ENCODE measurements at places on chromosomes 16 and 17.

DNA sequence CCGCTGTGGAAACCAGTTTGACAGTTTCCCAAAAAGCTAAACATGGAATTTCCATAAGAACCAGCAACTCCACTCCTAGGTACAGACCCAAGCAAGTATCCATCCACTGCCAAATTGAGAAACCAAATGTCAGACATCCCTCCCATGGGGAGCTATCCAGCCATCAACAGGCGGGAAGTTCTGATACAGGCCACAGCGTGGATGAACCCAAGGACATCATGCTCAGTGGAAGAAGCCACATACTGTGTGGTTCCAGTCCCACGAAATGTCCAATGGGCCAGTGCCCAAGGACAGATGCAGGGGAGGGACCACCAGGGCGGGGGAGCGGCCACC lies 12.6 kb upstream of the BAIAP2 start:
- DNase-seq, result no peak

GRCh38 chr17:3732210-3732621 lies 8.5 kb downstream of the HASPIN start:
- DNase-seq, result no peak

DNA sequence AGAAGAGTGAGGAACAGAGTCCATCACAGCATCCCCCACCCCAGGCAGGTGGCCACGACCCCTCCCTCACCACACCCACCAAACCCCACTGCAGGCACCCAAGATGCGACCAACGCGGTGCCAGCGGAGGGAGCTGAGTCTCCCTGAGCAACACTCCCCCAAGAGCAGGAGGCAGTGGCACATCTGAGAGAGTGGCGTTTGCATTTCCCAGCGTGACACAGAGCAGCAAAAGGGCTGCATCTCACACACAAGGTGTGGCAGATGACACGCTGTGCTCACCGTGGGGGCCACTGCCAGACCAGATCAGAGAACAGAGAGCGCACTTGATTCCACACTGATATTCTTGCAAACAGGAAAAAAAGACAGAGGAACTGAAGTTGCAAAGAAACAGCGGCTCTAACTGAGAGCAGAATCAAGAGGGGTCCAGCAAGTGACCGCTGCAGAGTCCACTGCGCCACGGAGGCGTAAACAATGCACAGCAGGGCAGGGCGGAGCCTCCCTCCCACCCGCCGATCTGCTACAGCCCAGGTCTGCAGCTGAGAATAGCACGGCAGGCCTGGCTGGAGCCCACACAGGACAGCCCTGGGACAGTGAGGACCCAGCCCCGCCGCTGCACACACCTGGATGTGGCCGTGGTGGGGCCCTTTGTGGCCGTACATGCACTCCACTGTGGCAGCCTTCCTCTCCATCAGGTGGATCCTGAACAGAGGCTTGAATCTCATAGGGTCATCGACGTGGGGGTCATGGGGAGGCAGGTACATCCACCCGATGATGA lies 26.0 kb upstream of the C16orf95 start:
- DNase-seq, result no peak

DNA sequence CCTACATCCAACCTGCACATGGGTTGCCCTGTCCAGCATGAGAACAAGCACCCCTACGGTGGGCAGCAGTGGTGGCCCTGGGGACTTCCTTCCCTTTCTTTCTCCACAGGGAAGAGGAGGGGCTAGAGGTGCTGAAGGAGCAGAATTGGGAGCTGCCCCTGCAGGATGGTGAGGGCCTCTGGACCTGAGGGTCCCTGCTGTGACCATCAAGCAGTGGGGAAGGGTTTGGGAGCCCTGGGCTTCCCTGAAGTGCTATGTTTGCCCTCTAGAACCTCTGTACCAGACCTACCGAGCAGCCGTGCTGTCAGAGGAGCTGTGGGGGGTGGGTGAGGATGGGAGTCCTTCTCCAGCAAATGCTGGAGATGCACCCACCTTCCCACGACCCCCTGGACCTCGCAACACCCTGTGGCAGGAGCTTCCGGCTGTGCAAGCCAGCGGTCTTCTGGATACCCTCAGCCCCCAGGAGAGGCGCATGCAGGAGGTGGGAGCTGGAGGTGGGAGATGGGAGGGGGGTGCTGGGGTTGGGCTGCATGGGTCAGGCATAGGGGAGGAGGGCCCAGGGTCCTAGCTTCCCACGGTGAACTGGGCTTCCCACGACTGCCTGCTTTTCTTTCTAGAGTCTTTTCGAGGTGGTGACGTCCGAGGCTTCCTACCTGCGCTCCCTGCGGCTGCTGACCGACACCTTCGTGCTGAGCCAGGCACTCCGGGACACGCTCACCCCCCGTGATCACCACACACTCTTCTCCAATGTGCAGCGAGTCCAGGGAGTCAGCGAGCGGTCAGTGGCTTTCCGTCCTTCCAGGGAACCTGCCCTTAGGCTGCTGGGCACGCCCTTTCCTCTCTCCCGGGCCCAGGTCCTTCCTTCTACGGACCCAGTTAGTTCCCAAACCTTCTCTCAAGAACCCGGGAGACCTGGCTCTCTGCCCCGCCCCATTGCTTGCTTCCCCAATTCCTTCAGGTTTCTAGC lies 5.0 kb downstream of the ARHGEF15 start:
- DNase-seq, result no peak

GRCh38 chr17:68289936-68290267 lies 1.0 kb downstream of the SLC16A6 start:
- DNase-seq, result no peak

- no peak for DNase-seq
Measured at GRCh38 chr17:74937064-74938051, 1.7 kb downstream of the OTOP3 start.

- no peak for DNase-seq
Measured at GRCh38 chr17:15912416-15912955, 32.4 kb upstream of the ADORA2B start.

- DNase-seq, result no peak
Measured at GRCh38 chr16:72798264-72798663, 249.7 kb downstream of the ZFHX3 start.

- DNase-seq, result no peak
Measured at GRCh38 chr16:12796498-12796897, 7.2 kb downstream of the CPPED1 start.

DNA sequence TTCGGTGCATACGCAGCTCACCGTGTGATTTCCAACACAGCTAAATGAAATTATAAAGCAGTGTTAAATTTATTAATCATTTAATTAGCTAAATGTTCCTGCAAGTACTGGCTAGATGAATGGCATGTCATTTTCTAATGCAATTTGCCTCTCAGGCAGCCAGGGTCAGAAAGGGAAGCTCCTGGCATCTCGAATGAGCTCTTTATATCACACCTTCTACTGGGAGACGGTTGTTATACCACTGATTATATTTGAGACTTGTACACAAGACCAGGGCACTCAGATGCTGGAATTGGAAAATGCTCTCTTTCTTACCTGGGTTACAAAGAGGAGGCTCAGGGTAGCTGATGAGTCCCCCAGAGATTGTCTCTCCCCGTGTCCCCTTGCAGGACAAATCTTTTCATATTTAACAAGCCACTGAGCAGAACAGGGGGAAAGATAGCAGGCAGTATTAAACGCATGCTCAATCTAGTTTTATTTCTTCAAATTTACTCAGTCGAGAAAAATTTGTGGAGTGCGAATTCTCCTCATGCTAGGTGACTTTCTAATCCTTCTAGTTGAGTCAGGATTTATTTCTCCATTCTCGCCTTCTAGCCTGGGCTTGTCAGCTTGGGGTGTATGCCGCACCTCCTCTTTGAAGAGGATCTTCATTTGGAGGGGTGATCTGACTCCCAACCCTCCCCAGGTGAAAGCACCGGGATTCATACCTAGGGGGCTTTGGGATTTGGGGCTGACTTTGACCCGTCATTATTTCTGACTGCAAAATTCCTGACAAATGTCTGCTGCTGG lies 441.1 kb downstream of the MAF start:
- DNase-seq, result no peak

- DNase-seq, result no peak
Measured at GRCh38 chr16:3454631-3455147, 11.2 kb downstream of the NAA60 start.

DNA sequence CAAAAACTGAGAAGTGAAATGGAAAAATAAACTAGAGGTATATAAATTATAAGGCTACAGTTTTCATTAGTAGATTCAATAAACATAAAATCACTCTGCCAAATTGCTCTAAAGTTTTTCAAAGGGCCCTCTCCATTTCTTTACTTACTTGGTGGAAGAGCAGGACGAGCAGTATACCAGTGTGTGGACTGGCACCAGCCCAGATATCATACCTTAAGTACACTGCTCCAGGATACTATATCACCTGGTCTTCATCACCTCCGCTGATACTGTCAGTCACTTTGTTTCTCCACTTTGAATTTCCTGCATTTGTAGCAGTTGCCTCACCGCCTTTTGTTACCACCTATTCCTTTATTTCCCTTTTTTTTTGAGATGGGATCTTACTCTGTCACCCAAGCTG lies 37.6 kb downstream of the MAP3K3 start:
- no peak for DNase-seq

DNA sequence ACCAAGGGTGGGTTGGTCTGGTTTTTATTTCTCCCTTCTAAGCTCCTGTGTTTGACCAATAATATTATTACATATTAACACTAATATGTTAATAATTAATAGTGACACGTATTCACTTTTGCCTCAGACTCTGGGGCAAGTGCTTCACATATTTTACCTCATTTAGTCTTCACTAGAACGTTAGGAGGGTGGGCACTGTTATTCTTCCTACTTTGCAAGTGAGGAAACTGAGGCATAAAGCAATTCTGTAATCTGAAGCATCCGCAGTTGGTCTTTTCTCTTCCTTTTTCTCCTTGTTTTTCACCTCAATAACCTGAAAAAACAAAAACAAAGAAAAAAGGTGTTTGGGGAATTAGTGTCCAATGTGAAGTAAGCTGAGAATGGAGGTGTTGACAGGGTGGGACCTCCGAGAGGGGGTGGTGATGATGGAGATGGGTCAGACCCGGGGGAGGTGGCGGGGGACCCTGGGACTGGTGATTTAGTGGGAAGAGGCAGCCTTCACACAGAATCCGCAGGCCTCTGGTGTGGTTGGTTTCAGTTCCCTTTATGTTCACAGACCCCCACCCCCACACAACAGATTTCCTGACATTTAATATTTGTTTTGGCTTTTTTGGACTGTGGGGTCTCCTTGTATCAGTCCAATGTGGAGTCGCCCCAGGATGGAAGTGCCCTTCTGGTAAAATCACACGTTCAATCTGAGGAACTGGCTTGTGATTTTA lies 3.7 kb downstream of the CDH1 start:
- DNase-seq, result no peak

GRCh38 chr16:81711657-81712319 lies 67.3 kb upstream of the PLCG2 start:
- no peak for DNase-seq

- no peak for DNase-seq
Measured at GRCh38 chr17:77279448-77280303, 138.9 kb downstream of the SEC14L1 start.

DNA sequence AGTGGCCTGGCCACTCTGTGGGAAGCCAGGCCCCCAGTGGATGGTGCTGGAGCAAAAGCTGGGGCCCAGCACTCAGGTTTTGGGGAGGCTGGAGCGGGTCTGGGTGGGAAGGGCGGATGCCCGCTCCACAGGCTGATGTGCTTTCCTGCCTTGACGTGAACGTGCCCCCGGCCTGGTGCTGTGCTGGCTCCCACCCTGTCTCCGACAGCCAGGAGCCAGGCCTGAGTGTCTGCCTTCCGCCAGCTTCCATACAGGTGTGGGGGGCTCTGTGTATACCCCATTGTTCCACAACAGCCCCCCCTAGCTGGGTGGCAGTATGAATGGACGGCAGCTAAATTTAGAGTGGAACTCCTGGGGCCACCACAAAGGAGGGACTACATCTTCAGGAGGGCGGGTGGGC lies 20.0 kb downstream of the HIC1 start:
- no peak for DNase-seq

- DNase-seq, result no peak
Measured at GRCh38 chr17:54372069-54372749, 528.4 kb upstream of the TOM1L1 start.

- DNase-seq, result no peak
Measured at GRCh38 chr17:35087731-35088355, 24.3 kb upstream of the RFFL start.

DNA sequence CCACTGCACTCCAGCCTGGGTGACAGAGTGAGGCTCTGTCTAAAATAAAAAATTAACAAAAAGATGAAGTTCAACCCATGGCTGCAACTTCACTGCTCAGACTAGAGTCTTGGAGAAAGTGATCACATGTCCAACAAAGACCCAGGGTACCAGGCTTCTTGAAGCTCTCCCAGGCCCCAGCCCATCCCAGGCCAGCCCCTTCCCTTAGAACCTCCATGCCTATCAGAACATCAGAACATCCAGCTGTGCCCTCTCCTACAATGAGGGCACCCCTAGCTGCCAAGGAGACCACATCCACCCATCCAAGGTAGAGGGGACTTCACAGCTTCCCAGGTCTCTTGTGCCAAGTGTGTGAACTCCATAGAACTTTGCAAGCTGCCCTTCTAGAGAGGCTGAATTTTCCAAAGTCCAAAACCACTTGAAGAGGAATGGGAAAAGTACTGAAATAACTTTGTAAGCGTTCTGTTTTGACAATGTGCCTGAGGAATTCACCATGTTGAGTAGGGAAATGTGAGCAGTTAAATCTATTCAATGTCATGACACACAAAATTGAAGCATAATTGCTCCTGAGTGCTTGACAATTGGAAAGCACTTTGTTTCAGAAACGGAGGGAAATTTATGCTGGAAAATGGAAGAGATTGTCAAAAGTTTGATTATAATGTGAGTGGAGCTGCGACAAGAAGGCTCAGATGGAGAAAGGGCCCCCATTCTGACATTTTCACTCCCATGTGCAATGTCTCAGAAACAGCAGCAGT lies 230.4 kb downstream of the ZNF423 start:
- no peak for DNase-seq

- no peak for DNase-seq
Measured at GRCh38 chr17:14341866-14342265, 41.0 kb downstream of the HS3ST3B1 start.

DNA sequence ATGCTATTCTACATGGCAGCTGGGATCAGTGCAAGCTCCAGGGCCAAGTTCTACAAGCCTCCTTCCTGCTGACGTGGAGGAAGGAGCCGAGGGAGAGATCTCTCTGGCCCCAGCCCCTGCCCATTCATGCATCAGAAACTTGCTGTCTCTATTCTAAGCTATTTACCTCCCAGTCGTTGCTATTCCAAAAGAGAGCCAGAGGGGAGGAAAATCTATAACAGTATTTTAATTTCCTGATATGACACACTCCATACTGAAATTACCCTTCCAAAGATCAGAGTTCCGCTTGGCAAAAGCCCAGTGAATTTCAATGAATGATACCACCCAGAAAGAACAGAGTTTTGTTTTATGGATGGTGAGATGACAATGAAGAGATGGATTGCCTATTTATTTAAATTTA lies 133.4 kb downstream of the GRIN2A start:
- DNase-seq, result no peak

GRCh38 chr17:20310481-20310880 lies 156.9 kb downstream of the LGALS9B start:
- no peak for DNase-seq

- DNase-seq, result no peak
Measured at GRCh38 chr17:45906927-45907622, 12.7 kb downstream of the MAPT start.

DNA sequence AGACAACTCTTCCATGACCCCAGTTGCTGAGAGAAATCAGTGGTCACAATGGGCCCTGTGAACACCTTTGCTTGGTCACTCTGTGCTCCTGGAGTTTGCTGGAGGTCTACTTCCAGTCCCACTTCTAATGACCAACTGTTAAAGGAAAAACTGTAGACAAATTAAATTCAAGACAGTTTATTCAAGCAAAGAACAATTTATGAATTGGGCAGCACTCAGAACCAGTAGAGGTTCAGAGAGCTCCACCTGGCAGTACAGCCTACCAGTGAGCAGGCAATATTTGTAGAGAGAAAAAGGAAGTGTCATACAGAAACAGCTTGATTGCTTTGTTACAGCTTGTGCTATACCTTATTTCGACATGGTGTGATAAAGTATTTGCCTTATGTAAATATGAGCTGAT lies 116.5 kb downstream of the HS3ST3B1 start:
- no peak for DNase-seq
